Adrenal gland (tissue), 19 donors: ENCODE measurements at places on chromosomes 12 and 14. TPM values are rescaled to one million over a fixed set of nuclear protein-coding genes. Genes with fewer than 3 reads are reported as not detected.

DNA sequence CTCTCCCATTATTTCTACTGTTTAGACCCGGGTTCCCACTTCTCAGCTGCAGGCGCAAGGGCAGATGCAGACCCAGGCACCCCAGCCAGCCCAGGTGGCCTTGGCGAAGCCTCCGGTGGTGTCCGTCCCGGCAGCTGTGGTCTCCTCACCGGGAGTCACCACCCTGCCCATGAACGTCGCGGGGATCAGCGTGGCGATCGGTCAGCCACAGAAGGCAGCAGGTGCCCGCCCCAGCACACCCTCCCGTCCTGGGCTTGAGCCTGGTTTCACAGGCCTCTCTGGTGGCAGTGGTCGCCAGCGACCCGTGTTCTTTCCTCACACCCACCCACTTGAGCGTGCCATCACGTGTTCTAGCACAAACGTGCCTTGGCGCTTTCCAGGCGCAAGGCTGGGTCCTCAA is 77.4 kb downstream of the DDX51 start:
- H3K4me3 ChIP-seq: no peak overlapping the region
- H3K27ac ChIP-seq: no peak overlapping the region
- peaks cover 84% of the 10 kb centered on the region for H3K36me3 ChIP-seq
- no peaks in the 10 kb centered on the region for H3K27me3 ChIP-seq

- no peak for DNase-seq
- H3K27ac ChIP-seq: no peak overlapping the region
- no peaks in the 10 kb centered on the region for H3K4me1 ChIP-seq
- no peaks in the 10 kb centered on the region for H3K27me3 ChIP-seq
- H3K36me3 ChIP-seq: no peaks in the 10 kb centered on the region
Measured at GRCh38 chr12:84128117-84128991, 784.2 kb downstream of the SLC6A15 start.

DNA sequence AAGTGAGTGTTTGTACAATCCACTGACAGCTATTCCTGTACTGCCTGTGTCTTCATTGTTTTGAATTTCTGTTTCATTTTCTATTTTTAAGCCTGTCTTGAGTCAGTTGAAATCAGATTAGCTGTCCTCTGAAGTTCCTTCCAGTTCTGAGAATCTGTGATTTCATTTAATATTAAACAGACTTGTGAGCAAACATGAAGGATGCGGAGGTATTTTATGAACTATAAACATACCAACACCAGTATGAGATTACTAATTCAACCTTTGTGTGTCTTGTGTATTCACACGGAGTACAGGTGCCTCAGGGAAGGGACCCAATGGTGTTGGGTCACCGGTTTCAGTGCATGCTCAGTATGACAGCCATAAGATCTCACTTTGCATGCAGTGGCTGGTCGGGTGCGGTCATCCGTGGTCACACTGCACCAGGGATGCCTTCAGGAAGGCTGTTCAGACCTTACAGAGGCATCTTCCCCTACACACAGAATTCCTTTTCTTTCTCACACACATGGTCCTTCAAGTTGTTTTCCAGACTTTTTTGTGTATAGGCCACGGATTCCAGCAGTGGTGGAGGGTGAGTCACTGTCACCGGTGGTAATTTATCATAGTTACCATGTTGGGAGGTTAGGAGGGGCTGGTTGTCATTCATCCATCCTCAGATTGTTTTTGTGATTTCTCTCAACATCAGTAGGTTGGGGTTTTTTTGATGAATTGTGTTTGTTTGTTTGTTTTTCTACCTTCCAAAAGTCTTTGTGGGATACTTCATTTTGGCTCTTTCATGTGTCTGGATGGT is 103.0 kb upstream of the SFSWAP start:
- H3K36me3 ChIP-seq: no peaks in the 10 kb centered on the region
- no peak for DNase-seq
- H3K27ac ChIP-seq: no peak overlapping the region

DNA sequence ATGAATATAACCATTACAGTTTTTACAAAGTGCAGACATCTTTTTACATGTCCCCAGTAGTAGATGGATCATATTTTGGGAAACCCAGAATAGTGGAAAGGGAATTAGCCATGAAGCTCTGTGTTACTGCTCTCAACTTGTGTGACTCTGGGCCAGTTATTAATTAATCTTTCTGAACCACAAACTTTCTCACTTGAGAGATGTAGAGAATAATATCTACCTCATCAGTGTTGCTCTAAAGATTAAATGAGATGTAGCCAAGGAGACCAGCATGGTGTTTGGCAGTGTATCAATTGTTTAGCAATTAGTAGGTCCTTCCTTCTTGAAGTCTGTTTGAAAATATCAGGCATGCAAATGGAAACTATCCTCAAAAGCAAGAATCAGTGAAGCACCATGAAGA is 169.2 kb downstream of the TMTC2 start:
- no peak for DNase-seq
- no peak overlapping the region for H3K27ac ChIP-seq
- no peaks in the 10 kb centered on the region for H3K4me1 ChIP-seq
- H3K36me3 ChIP-seq: no peaks in the 10 kb centered on the region
- no peak overlapping the region for H3K4me3 ChIP-seq
- no peaks in the 10 kb centered on the region for H3K27me3 ChIP-seq

GRCh38 chr12:123264642-123265041 is 7.0 kb downstream of the CDK2AP1 start:
- H3K4me3 ChIP-seq: no peak overlapping the region
- DNase-seq: no peak
- H3K27me3 ChIP-seq: no peaks in the 10 kb centered on the region
- H3K36me3 ChIP-seq: peaks cover 55% of the 10 kb centered on the region
- H3K27ac ChIP-seq: no peak overlapping the region
- peaks cover 23% of the 10 kb centered on the region for H3K4me1 ChIP-seq

- H3K27me3 ChIP-seq: no peaks in the 10 kb centered on the region
- peak overlapping the region; percentile 65 for H3K27ac ChIP-seq
Measured at GRCh38 chr14:96055065-96055752, 16.0 kb downstream of the C14orf132 start.

GRCh38 chr12:30707613-30708342 is 12.1 kb upstream of the IPO8 start:
- no peak overlapping the region for H3K27ac ChIP-seq
- no peaks in the 10 kb centered on the region for H3K4me1 ChIP-seq
- no peaks in the 10 kb centered on the region for H3K27me3 ChIP-seq
- DNase-seq: no peak

NFE2 gene
- 0.80 TPM for polyA plus RNA-seq

IGF1 gene
- 14.3 TPM for polyA plus RNA-seq

SEC23A gene
- 15.5 TPM for polyA plus RNA-seq
